Iris pigment epithelial cell (primary cell): ENCODE measurements at places on chromosomes 11 and 22.
A peak's percentile ranks its signal among the peaks of the same experiment; 100 is the strongest.

DNA sequence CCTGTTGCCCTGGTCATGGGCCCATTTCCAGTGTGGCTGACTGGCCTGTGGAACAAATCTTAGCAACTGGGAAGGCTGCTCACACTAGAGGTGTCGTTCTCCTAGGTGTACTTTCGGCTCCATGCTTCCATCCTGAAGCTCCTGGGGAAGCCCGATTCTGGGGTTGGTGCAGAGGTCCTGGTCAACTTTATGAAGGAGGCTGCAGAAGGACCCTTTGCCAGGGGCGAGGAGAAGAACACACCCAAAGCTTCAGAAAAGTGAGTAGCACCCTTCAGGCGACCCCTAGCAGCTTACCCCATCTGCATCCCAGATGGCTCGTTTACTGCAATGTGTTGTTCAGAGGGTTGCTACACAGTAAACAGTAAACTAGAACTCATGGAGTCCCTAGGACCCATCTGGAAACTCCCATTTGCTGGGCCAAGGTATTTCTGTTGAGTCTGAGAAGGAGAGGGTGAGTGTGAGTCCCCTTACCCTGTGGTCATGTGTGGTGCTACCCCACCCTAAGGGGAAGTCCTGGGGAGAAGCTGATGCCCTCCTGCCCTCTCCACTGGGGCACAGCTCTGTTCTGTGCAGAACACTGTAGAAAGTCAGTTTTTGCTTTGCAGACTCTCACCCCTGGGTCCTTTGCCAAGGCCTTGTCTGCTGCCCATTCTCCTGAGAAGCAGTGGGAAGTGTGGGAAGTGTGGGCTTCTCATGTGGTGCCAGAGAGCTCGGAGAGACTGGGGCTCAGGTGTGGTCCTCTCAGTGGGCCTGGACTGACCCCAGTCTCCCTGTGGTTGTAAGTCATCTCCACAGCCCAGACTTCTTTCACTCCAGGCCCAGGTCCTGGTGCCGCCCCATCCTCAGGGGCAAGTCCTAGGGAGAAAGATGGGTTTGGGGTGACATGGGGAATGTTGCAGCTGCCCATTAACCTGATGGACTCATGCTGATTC is 85.0 kb downstream of the CABIN1 start:
- DNase-seq: no peak

DNA sequence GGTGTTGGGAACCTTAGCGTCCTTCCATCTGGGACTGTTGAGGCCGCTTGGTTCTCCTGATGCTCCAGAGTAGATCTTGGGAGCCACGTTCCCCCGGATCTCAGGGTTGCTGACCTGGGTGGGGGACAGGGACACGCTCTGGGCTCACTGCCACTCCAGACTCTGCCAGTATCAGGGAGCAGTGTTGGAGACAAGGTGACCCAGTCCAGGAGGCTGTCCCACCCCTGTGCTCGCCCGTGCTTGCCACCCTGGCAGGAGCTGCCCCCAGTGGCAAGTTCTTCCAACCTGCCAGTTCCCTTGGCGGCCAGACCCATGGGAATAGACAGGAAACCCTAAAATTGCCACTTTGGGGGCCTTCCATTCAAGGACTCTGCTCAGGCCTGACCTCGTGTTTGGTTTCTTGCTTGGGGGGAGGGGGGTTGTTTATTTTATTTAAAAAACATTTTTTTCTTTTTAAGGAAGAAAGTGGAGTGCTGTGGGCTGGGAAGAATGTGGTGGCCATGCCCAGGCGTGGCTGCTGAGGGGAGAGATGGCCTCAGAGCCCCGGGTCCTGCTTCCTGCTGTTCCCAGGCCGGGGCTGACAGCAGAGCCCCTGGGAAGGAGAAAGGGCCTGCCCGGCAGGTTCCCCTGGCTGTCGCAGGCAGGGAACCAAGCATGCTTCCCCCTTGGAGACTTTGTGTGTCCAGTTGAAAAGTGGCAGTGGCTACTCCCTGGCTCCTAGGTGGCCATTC is 7.2 kb downstream of the GRK2 start:
- no peak for DNase-seq

- no peak for DNase-seq
These were observed 3.3 kb upstream of the MIEF1 start for GRCh38 chr22:39498802-39499201.

GRCh38 chr11:69157156-69157821 is 1.6 kb downstream of the SMIM38 start:
- peak; percentile 40 for DNase-seq

- DNase-seq: no peak
These were observed 36.7 kb upstream of the RIC3 start for GRCh38 chr11:8205566-8205965.
